Common myeloid progenitor, CD34-positive (primary cell): ENCODE measurements at places on chromosomes 11 and 22.

DNA sequence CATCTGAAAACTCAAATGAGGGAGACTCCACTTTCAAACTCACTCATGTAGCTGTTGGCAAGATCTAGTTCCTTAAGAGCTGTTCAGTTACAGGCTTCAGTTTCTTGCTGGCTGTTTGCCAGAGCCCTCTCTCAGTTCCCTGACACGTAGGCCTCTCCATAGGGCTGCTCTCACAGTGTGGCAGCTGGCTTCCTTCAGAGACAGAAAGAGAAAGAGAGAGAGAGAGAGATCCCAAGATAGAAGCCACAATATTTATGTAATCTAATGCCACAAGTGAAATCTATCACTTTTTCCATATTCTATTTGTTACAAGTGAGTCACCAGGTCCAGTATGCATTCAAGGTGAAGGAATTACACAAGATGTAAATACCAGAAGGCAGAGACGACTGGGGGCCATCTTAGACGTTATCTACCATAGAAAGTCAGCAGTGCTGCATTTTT is 168.8 kb downstream of the RCN1 start:
- DNase-seq = peak; percentile 50

- DNase-seq = peak; percentile 55
Measured at GRCh38 chr11:75714211-75714610, 3.4 kb upstream of the MOGAT2 start.

GRCh38 chr22:35887296-35887875 is 141.2 kb downstream of the RBFOX2 start:
- no peak for DNase-seq

DNA sequence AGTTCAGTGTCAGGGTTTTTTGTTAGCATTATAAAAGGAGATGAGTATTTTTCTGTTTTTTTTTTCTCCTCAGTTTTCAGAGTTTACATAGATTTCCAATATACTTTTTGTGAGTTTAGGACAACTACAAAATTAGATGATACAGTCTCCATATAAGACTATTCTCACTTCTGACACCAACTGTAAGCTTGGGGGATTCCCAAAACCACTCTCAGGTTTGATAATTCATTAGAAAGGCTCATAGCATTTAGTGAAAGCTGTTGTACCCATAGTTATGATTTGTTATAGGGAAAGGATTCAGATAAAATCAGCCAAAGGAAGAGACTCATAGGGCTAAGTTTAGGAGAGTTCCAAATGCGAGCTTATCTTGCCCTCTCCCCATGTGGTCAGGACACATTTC is 24.1 kb downstream of the CUL5 start:
- DNase-seq = no peak

GRCh38 chr22:21735200-21736083 is at the start of gene YPEL1:
YPEL1 (minus strand) TSS chr22:21735794; CDS start chr22:21710744, 25,050 bp downstream.
- peak; percentile 98 for DNase-seq

GRCh38 chr11:21622995-21623394 is 569.9 kb upstream of the ANO5 start:
- DNase-seq = no peak

GRCh38 chr11:114610984-114611944 is 15.7 kb upstream of the NXPE4 start:
- DNase-seq = no peak

GRCh38 chr11:350723-351255 is 18.5 kb upstream of the B4GALNT4 start:
- peak; percentile 30 for DNase-seq

- DNase-seq = no peak
Measured at GRCh38 chr11:28168718-28169117, 60.5 kb downstream of the METTL15 start.

GRCh38 chr11:87491381-87491780 is 453.6 kb downstream of the TMEM135 start:
- DNase-seq = peak; percentile 45

- DNase-seq = peak; percentile 42
Measured at GRCh38 chr11:87954476-87954875, 220.8 kb downstream of the RAB38 start.

DNA sequence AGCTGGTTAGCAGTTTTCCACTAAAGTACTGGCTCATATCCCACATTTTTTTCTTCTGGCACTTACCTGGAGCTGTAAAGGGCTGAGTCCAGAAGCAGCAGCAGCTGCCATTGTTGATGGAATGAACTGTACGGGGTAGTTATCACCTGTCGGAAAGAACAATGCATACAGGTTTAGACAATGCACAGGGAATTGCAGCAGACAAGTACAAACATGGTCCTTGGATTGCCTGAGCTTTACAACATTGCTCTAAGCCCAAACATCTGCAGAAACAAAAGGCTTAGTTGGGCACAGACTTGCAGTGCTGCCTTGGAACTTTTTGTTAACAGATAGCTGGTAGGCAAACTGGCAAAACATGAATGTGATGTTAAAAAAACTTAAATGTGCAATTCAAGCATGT is 258.8 kb downstream of the SOX6 start:
- DNase-seq = no peak

GRCh38 chr22:44353041-44353440 is 40.3 kb upstream of the SHISAL1 start:
- no peak for DNase-seq

DNA sequence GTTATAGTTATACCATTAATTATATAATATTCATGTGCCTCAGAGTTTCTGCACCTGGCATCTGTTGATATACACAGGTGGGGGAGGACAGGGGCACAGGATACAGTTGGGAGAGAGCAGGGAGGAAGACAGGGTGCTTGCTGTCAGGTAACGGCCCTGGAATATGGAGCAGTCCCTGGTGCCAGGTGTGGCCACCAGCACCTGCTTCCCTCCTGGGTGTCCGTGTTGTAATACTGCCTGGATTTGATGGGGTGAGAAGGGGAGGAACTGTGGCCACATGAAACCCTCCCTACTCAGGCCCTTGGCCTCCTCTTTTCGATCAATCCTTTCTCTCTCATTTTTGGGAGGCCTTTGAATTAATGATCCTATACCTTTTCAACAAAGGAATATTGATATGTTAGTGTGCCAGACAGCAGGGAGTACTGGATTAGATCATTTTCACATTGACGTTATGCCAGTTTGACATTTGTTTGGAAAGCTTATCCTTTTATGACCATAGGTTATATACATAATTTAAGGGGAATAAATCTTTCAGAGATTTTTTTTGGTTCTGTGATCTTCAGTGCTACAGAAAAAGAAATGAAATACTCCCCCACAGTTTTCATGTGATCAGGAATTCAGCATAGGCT is 88.6 kb downstream of the TEAD1 start:
- DNase-seq = no peak

- no peak for DNase-seq
Measured at GRCh38 chr22:27531782-27532530, 269.6 kb downstream of the MN1 start.

GRCh38 chr11:12625438-12626071 is 48.7 kb upstream of the TEAD1 start:
- DNase-seq = peak; percentile 39

DNA sequence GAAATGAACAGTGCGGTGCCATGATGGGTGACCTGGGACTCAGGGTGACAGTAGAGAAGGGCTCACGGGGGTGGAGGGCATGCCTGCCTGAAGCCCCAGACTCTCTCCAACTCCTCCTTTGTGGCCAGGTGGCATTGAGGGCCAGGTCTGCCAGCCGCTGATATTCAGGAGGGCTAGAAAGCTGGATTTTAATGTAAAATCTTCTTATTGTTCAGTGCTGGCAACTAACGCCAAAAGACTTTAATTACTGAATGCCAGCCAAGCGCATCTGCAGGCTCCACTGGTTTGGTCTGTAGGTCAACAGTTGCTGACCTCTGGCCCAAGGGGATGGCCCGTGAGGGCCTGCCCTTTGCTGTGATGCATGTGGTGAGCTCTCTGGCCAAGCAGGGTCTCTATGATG is 10.3 kb downstream of the MRGPRG start:
- no peak for DNase-seq

GRCh38 chr22:19466126-19466716 is 12.8 kb downstream of the UFD1 start:
- no peak for DNase-seq

DNA sequence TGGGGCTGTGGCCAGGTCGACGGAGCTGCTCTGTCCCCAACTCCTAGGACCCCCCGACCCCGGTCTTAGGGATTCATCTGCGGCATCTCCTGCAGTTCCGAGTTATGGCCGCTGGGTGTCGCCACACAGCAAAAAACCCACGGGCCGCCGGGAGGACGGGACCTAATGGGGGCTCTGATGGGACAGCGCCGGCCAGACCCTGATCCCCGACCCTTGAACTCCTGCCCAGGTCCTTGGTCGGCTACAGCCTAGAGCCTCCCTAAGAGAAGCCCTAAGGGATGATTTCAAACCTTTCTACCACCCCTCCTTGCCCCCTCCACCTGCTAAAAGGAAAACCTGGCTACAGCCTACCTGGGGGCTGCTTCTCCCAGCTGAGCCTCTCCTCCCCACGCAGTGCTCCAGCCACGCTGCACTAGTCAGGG is 30.8 kb upstream of the LRRC10B start:
- peak; percentile 27 for DNase-seq

- DNase-seq = no peak
Measured at GRCh38 chr22:26548984-26549383, 36.7 kb upstream of the TFIP11 start.
